Fibroblast of upper back skin (primary cell): ENCODE measurements at places on chromosomes 1 and 21.
A peak's percentile ranks its signal among the peaks of the same experiment; 100 is the strongest.

DNA sequence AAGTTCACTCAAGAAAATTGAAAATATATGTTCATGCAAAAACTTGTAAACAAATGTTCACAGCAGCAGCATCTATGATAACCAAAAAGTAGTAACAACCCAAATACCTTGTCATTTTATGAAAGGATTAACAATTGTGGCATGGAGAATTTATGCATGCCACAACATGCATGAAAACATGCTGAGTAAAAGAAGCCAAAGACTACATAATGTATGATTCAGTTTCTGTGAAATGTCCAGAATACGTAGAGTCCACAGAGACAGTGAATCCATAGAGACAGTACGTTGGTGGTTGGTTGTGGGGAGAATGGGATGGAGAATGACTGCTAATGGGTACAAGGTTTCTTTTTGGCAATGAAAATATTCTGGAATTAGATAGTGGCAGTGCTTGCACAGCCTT, 148.7 kb downstream of the MAST2 start:
- DNase-seq, result peak; percentile 46

DNA sequence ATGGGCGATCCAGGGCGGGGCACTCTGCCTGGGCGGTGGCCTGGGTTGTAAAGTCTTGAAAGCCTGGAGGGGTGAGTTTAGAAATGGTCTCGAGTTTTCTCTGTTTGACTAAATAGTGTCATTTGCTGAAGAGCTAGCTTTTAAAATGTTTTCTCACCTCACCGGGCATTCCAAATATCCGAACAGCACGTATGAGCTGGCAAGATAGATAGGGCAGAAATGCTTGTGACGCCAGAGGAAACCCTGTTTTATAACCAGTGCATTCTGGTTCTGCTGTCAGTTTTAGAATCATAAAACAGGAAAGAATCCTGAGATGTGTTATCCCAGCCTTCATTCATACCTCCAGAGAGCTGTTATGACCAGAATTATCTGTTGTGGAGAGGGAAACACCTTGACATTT, 725 bp downstream of the RTCA start:
- no peak for DNase-seq

DNA sequence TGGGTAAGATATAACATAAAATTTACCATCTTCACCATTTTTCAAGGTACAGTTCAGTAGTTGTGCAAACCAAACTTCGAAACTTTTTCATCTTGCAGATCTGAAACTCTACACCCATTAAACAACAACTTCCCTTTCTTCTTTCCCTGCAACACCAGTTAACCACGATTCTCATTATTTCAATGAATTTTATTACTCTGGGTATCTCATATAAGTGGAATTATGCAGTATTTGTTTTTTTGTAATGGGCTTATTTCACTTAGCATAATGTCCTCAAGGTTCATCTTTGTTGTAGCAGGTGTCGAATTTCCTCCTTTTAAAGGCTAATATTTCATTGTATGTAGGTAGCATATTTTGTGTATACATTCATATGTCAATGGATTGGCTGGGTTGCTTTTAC, 146.1 kb downstream of the SPATA46 start:
- no peak for DNase-seq

DNA sequence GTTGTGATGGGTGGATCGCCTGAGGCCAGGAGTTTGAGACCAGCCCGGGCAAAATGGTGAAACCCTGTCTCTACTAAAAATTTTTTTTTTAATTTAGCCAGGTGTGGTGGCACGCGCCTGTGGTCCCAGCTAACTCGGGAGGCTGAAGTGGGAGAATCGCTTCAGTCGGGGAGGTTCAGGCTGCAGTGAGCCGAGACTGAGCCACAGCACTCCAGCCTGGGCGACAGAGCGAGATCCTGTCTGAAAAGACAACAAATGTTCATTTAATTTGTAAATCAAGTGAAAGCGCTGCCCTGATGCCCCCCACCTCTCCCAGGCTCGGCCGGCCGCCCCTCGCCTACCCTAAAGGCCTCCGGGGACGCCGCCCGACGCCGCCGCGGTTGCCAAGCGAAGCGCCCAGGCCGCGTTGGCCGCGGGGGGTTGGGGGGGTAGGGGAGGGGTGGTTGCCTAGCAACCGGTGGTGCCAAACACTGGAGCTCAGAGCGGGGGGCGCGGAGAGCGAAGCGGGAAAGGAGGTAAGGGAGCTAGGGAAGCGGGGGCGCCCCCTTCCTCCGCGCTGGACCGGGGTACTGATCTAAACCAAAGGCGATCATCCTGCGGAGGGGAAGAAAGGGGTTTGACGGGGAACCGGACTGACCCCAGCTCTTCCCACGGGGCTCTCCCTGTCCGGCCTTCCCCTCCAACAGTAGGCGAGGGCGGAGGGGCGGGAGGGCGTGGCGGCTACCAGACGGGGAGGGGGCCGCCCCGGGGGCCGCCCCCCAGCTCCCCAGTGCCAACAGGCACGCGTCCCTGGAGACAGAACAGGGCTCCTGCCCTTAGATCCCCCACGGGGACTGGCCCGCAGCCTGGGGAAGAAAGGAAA, at the start of gene TEKT2:
TSS of gene TEKT2 (plus strand) at position 460 of the 862 bp plus-strand sequence. CDS start 828 bp downstream, outside the sequence.
- DNase-seq, result peak; percentile 36

GRCh38 chr1:161921491-161921890, 102.2 kb downstream of the OLFML2B start:
- DNase-seq, result no peak

DNA sequence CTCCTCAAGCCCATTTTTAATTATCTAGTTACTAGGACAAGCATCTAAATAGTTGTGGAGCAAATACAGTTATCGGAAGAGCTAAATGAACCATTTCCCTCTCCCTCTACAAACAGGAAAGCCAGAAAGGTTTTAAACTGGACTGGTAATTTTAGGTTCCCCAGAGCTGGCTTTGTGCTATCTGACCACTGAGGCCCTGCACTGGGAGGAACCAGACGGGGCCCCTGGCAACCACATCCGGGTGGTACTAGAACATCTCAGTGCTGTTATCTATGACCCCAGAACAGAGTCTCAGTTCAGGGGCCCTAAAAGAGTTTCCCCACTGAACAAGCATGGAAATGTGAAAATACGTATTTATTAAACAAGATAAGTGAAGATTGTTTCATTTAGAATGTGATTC, 7.7 kb upstream of the RSPH1 start:
- DNase-seq, result no peak
